Stromal cell of bone marrow (primary cell): ENCODE measurements at places on chromosomes 6 and 20.
A peak's percentile ranks its signal among the peaks of the same experiment; 100 is the strongest.

DNA sequence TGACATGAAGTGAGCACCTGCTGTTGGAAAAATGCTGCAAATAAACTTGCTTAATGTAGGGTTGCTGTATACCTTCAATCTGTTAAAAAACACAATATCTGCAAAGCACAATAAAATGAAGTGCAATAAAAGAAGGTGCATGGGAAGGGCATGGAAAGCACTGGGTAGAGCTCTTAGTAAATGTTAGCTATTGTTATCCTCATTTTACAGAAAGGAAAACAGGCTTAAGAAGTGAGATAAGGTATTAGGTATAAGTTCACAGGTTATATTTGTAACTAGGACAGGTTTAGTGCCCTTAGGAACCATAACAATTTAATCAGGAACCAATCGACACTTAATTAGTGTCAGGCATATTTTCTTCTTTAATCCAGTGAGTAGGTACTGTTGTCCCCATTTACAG, 36.7 kb downstream of the SLC22A2 start:
- no peak for DNase-seq

GRCh38 chr20:20454850-20455627, 87.1 kb downstream of the INSM1 start:
- no peak for DNase-seq

GRCh38 chr20:53827292-53828087, 233.9 kb upstream of the ZNF217 start:
- no peak for DNase-seq

DNA sequence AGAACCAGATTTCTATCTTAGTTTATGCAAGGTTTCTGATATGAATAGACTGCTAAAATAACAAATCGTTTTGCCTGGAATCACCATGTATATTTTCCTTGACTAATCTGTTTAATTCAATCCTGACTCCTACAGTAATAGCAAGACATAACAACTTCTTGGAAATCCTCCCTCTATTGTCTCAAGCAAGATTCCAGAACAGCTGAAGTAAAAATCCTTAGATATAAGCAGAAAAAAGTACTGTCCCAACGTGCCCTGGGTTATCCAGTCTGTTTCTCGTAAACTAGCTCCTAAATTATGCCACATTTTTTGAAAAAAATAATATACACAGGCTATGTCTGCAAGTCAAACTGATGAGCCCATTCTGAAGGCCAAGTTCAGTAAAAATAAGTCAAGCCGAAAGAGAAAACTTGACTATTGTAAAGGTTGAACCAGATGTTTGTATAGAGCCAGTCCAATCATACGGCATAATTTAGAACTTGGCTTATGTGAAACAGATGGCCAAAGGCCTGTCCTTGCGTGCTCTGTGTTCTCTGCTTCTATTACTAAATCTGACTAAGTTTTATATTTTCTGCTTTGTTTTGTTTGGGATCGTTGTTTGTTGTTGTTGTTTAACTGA, 341.6 kb upstream of the NRSN1 start:
- DNase-seq, result no peak

DNA sequence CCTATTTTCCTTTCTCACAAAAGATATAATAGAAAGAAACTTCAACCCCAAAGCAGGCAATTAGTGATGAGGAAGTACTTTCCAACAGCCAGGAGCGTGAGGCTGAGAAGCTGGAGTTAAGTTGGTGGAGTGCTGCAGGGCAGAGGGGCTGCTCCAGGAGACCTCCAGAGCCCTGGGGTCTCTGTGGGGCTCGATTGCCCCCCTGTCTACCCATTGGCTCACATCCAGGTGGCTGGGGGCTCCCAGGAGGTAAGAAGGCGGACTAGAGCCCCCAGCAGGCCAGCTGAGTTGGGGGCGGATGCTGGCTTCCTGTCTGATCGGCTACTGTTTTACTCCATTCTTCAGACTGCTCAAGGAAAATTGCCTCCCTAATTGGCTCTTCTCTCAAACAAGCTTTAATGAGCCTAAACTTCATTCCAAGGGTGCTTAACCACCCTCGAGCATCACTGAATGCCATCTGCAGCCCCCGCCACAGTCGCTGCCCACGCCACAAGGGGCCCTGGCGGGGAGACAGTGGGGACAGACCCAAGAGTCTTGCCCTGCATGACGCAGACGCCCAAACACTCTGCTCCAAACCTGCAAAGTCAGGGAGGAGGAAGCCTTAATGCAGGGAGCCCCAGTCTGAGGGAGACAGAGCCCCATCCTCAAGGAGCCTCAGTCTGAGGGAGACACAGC, 78.6 kb downstream of the MDGA1 start:
- no peak for DNase-seq

DNA sequence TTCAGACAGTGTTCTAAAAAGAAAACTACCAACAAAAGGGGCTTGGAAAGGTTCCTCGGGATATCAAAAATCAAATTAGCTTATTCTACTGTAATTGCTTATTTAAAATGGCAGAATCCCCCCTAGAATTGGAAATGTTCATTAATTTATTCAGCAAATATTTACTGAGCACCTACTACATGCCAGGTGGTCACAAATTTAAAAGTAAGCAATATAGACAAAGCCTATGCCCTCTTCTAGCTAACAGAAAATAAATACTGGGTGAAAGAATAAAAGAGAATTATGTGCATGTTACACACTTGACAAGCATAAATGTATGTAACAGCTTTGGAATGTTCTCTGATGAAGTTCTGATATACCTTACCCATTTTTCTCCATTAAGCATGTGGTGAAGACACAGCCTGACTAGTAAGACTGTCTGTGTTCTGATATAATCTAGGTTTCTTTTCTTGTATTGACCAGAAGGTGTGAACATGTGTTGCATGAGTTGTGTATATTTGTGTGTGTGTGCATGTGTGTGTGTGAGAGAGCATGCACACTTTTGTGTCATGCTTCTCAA, 606.7 kb upstream of the CITED2 start:
- no peak for DNase-seq

- no peak for DNase-seq
Measured at GRCh38 chr6:158023597-158023939, 41.9 kb downstream of the SYNJ2 start.

- no peak for DNase-seq
Measured at GRCh38 chr6:33654831-33655554, 33.9 kb downstream of the ITPR3 start.

DNA sequence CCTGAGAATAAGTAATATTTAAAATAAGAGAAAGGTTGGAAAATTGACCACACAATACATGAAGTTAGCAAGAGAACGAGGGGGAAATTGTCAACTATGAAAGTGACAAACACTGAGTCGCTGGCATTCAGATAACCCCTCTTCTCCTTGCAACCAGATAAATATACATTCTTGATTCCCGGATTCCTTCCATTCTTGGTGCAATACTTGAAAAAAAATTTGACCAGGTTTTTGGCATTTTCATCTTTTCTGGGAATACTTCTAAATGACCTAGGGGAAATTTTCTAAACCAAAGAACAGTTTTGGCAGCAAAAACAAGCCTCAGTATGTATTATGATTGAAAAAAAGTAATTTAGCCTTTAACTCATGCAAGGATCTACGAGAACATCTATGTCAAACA, 164.0 kb downstream of the PDE7B start:
- DNase-seq, result no peak

DNA sequence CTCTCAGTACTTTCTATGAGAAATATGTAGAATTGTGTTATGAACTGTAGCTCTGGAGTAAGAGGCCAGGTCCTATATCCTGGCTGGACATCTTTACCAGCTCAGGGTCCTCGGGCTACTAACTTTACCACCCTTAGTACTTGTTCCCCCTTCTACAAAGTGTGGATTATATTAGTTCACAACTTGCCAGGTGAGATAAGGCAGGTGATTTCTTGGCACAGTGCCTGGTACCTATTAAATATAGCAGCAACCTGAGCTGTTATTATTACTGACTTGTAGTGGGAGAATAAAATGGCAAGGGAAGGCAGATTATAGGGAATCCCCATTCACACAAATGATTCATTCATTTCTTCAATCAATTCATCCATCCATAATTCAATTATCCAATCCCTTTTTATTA, 150.1 kb downstream of the DOK5 start:
- DNase-seq, result no peak

DNA sequence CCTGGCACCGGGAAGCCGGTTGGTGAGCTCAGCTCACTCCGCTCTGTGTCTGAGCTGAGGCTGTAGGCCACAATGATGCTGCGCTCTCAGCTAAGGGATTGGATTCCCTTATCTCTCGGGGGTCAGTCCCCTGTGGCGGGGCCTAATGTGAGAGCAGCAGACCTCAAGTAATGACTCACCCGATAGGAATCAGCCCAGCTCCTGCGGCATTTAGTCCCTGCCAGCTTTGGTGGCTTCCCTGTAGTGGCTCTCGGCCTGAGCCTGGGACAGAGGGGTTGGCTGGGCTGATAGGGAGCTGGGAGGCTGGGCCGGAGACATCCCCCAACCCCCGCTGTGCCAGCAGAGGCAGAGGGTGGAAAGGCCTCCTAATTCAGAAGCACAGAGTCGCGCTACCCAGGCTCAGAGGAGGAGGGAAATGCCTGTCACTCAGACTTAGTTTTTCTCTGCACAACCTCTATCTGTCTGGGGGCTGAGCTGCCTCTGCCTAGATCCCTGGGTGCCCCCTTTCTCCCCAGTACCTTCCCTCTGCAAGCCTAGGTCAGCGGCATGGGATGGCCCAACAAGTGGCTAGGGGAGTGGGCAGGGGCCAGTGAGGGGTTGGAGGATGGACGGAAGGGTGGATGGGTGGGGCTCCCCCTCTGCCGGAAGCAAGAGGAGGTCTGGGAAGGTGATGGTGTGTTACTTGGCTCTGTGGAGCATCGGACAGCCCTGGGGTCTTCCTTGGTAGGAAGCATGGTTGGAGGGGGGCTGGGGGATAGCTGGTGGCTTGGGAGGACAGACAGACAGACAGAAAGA, 92.2 kb downstream of the CDH22 start:
- DNase-seq, result no peak

DNA sequence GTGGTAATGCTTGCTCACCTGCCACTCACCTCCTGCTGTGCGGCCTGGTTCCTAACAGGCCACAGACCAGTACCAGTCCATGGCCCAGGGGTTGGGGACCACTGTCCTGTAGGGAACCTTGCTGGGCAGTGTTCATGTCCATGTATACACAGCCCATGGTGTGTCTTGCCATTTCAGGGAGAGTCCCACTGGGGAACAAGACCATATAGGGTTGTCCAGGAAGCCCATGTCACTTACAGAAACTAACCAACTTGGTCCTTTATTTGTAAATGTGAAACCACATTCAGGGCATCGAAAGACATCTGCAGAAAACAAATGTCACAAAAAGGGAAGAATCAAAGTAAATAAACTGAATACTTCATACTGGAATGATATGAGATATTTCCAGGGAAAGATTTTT, 179.1 kb downstream of the NFATC2 start:
- no peak for DNase-seq

DNA sequence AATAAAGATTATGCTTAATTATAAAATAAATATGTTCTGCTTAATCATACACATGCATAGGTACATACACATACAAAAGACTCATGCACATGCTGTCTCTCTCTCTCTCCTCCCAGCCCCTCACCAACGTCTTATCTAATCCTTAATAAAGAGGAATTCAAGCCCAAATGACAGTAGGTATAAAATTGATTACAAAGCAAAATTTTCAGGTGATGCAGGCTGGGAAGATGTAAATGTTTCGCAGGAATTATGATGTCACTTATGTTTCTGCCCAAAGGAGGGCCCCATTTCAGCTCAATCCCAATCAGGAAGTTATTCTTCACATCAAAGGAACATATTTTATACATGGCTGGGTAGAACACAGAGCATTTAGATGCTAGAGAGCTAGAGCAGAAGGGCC, 284.6 kb upstream of the ID4 start:
- no peak for DNase-seq

- DNase-seq, result no peak
Measured at GRCh38 chr6:7649037-7649810, 59.2 kb downstream of the SNRNP48 start.

DNA sequence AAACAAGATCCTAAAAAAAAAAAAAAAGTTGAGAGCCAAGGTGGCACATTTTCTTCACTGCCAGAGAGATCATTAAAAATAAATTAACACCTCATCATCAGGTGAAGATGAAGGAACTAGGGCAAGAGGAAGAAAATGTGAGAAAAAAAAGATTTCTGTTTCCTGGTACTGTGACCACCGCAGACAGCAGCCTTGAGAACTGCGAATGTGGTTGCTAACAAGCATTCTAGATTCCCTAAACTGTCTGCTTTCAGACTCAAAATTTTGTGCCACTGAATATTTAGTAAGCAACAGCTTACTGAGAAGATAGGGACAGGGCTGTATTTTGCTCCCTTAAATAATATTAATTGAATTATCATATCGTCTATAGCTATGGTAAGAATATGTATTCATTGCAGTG, 24.1 kb upstream of the MBOAT1 start:
- no peak for DNase-seq

DNA sequence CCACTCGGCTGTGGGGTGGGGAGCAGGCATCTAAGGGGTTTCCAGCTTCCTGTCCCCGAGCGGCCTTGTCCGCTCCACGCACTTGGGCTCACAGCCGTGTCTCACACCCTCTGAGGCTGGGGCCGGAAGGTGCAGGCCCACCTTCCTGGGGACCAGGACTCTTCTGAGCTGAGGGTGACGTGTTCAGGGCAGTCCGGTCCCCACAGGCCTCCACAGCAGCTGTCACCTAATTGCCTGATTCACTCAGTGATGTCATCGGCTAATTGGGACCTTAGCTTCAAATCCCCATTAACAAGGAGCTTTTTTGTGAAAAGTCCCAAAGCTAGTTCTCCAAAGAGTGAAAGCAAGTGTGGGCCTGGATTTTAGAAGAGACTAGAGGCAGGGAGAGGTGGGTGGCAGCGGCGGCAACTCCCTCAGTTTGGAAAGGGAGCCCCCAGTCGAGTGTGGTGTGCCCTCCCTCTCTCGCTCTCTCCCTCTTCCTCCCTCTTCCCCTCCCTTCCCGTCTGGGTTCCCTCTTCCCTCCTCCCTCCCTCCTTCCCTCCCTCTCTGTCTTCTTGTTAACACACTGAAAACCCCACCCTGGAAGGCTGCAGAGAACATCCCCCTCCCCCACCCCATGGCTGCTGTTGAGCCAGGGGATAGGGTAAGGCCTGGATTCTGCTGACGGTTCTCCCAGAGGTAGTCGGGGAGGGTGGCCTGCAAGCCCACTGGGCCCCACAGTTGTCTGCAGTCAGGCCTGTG, 39.0 kb downstream of the MYT1 start:
- DNase-seq, result no peak

GRCh38 chr20:22999756-23000155, 35.4 kb upstream of the SSTR4 start:
- DNase-seq, result peak; percentile 24

- no peak for DNase-seq
Measured at GRCh38 chr6:122751326-122751725, 28.2 kb upstream of the FABP7 start.

- no peak for DNase-seq
Measured at GRCh38 chr6:6482256-6482655, 106.3 kb upstream of the LY86 start.

- DNase-seq, result no peak
Measured at GRCh38 chr6:127136786-127137185, 18.3 kb downstream of the RSPO3 start.

DNA sequence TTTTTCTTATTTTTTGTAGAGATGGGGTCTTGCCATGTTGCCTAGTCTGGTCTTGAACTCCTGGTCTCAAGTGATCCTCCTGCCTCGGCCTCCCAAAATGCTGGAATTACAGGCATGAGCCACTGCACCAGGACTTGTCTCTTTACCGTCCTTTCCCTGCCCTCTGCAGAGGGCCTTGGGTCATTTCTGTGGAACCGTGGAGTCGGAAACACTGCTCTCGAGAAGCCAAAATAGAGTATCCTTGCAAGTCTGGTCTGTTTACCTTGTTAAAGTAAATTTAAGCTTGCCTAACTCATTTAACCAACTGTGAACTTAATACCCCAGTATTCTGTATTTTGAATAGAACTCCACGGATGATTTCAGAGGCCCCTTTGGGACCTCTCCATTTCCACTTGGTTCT, 51.4 kb downstream of the KDM1B start:
- no peak for DNase-seq
